ENCODE measurements at places on chromosomes 2 and 18.

DNA sequence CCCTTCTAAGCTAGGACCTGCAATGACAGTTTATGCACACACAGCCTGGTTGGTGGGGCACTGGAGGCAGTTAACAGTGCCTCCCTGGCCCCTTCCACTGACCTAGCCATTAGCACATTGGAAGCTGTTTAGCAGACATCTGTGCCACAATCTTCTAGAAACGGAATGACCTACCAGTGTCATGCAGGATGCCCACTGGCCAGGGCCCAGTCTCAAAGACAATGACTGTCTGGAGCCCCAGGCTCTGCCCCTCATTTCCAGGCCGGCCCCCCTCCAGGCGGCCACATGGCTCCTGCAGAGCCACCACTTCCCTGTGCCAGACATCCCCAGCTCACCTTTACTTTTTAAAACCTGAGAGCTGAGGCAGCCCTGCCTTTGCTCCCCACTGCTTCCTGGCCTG lies 123.5 kb upstream of the CAPN13 start:
- no peak overlapping the region for H3K27ac ChIP-seq
- no peaks in the 10 kb centered on the region for H3K27me3 ChIP-seq
- no peaks in the 10 kb centered on the region for H3K36me3 ChIP-seq
- no peaks in the 10 kb centered on the region for H3K4me1 ChIP-seq
- no peak overlapping the region for H3K4me3 ChIP-seq

DNA sequence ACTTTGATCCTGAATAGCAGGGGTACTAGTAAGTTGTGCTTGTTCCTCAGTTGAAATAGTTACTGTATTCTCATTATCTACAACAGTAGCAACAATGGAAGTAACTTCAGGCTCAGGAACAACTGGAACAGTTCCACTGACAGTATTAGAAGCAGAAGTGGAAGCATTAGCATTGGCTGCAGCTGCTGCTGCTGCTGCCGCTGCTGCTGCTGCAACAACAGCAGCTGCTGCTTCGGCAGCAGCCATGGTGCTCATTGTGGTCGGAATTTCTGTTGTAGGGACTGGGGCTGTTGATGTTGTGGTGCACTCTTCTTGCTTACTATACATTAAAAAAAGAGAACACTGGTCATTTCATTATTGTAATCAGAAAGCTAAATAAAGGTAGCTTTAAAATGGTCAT lies 40.8 kb downstream of the PRPF40A start:
- no peaks in the 10 kb centered on the region for H3K4me1 ChIP-seq
- DNase-seq, result no peak
- no peaks in the 10 kb centered on the region for H3K27me3 ChIP-seq

GRCh38 chr2:231785822-231786176 lies 446 bp upstream of the COPS7B start:
- DNase-seq, result no peak
- H3K36me3 ChIP-seq, result peaks cover 4% of the 10 kb centered on the region
- peak overlapping the region; percentile 86 for H3K27ac ChIP-seq
- peaks cover 9% of the 10 kb centered on the region for H3K4me1 ChIP-seq
- H3K4me3 ChIP-seq, result peak overlapping the region; percentile 29

- no peak overlapping the region for H3K27ac ChIP-seq
- no peaks in the 10 kb centered on the region for H3K36me3 ChIP-seq
- no peak for DNase-seq
- H3K4me1 ChIP-seq, result no peaks in the 10 kb centered on the region
- no peak overlapping the region for H3K4me3 ChIP-seq
Measured at GRCh38 chr2:10489842-10490555, 41.9 kb upstream of the ODC1 start.

- no peaks in the 10 kb centered on the region for H3K27me3 ChIP-seq
- H3K27ac ChIP-seq, result no peak overlapping the region
- H3K36me3 ChIP-seq, result no peaks in the 10 kb centered on the region
- DNase-seq, result no peak
- H3K4me1 ChIP-seq, result no peaks in the 10 kb centered on the region
- no peak overlapping the region for H3K4me3 ChIP-seq
Measured at GRCh38 chr18:4119127-4119648, 335.9 kb downstream of the DLGAP1 start.

DNA sequence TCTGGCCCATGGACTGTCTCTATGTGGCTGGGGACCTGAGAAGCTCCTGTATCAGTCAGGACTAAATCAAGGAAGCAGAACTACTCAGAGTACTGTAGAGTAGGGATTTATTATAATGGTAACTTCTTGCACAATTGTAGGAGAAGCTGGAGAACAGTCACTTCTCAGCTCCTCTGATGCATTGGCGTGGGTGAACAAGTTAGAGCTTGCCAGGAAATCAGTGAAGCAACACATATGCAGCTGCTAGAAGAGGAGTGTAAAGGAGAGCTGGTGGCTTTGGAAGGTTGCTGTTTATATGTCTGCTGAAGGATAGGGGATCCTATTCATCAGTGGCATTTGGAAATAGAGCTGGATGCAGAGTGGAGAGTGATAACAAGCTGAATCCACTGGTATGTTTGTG lies 215.5 kb upstream of the CWC22 start:
- no peaks in the 10 kb centered on the region for H3K4me1 ChIP-seq
- DNase-seq, result no peak
- no peak overlapping the region for H3K27ac ChIP-seq
- no peaks in the 10 kb centered on the region for H3K36me3 ChIP-seq

GRCh38 chr2:145851730-145852129 lies 1331.8 kb upstream of the ZEB2 start:
- H3K4me3 ChIP-seq, result no peak overlapping the region
- H3K4me1 ChIP-seq, result peaks cover 2% of the 10 kb centered on the region
- no peak overlapping the region for H3K27ac ChIP-seq
- peak; percentile 26 for DNase-seq
- H3K27me3 ChIP-seq, result no peaks in the 10 kb centered on the region

- H3K27ac ChIP-seq, result no peak overlapping the region
- DNase-seq, result no peak
- peaks cover 4% of the 10 kb centered on the region for H3K4me1 ChIP-seq
- no peak overlapping the region for H3K4me3 ChIP-seq
- no peaks in the 10 kb centered on the region for H3K27me3 ChIP-seq
- H3K36me3 ChIP-seq, result no peaks in the 10 kb centered on the region
Measured at GRCh38 chr18:59520562-59521355, 161.7 kb upstream of the LMAN1 start.

GRCh38 chr18:21949326-21950015 lies 208.9 kb downstream of the MIB1 start:
- no peak overlapping the region for H3K27ac ChIP-seq
- no peak for DNase-seq
- H3K4me1 ChIP-seq, result no peaks in the 10 kb centered on the region

GRCh38 chr18:22223254-22223964 lies 54.0 kb downstream of the GATA6 start:
- no peak overlapping the region for H3K27ac ChIP-seq
- H3K36me3 ChIP-seq, result no peaks in the 10 kb centered on the region
- no peak overlapping the region for H3K4me3 ChIP-seq
- H3K27me3 ChIP-seq, result no peaks in the 10 kb centered on the region

DNA sequence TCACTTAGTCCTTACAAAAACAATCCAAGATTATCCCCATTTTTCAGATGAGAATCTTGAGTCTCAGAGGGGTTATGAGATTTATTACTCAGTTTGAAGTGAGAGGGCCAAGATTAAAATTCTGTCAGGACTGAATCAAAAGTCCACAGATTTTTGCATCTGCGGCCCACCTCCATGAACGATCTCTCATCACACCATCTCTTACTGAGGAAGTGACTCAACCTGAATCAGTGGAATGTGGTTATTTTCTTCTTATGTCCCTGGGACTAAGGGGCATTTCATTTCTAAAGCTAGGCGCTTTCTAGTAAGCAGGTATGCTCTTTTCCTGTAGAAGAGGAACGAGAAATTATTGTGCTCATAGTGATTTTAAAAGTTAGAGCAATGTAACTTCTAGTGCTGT lies 360.3 kb upstream of the SPHKAP start:
- peaks cover 10% of the 10 kb centered on the region for H3K4me1 ChIP-seq
- no peaks in the 10 kb centered on the region for H3K36me3 ChIP-seq
- no peaks in the 10 kb centered on the region for H3K27me3 ChIP-seq
- no peak for DNase-seq

DNA sequence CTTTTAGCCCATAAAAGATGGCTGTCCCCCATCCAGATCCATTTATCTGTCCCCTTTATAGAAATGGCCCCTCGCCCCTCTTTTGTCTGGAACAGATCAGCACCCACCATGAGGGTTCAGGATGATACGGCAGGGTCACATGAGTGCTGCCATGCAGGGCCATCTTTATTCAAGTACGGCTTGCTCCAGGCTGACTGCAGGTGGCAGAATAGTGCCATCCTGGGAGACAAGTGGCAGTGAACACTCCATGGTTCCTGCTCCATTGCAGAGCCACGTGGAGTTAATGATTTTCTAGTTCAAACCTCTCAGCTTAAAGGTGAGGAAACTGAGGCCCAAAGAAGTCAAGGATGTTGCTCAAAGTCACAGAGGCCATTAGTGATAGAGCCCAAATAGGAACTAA lies 180.6 kb downstream of the CLIP4 start:
- H3K4me1 ChIP-seq, result no peaks in the 10 kb centered on the region
- no peak overlapping the region for H3K27ac ChIP-seq
- no peak overlapping the region for H3K4me3 ChIP-seq
- no peak for DNase-seq
- H3K36me3 ChIP-seq, result no peaks in the 10 kb centered on the region

DNA sequence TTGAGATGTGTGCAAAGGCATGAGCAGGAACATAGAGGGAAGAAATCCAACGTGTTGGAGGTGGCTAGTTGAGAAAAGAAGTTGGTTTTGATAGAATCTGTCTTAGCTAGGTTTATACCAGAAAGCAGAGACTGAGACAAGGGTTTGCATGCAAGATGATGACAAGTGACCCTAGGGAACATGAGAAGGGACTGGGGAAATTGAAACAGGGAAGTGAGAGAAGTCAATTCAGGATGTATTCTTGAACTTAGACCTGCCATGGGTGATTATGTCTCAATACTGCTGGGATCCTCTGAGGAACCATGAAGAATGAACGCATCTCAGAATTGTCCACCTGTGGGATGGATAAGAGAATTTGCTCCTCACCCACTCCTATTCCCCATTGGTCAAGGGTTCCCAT lies 20.5 kb downstream of the IL36A start:
- H3K4me3 ChIP-seq, result no peak overlapping the region
- no peak overlapping the region for H3K27ac ChIP-seq
- H3K4me1 ChIP-seq, result no peaks in the 10 kb centered on the region
- H3K36me3 ChIP-seq, result no peaks in the 10 kb centered on the region

DNA sequence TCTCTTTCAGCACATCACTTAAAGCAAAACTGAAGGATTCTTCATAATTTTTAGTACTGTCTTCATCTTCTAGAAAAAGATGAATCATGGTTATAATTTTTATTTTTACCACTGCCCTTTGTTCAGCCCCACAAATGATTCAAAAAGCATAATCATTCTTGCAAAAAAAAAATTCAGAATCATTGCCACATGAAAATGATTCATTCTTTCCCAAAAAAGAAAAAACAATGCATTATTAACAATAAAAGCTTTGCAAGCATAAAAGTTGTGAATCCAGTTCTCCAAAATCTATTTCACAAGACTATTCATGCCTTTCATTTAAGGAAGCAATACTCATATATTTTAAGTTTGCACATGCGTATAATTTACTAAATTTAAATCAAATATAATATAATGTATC lies 204.8 kb downstream of the RBM43 start:
- no peaks in the 10 kb centered on the region for H3K27me3 ChIP-seq
- no peak overlapping the region for H3K4me3 ChIP-seq
- no peaks in the 10 kb centered on the region for H3K4me1 ChIP-seq
- no peaks in the 10 kb centered on the region for H3K36me3 ChIP-seq
- no peak overlapping the region for H3K27ac ChIP-seq

DNA sequence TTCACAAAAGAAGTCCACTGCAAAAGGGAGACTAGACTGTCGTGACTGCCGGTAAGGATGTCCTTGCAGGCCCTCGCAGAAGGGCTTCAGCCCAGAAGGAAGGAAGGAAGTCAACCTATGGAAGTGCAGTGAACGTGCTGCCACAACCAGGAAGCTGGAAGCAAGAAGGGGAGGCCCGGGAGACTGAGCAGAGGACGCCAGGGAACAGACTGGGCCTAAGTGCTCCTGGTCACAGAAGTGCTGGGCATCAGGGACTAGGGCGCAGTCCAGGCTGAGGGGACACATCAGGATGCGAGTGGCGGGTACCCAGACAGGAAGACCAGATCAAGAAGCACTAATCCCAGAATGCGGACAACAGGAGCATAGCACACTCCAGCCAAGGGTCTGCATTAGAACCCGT lies 78.8 kb downstream of the PIEZO2 start:
- H3K4me1 ChIP-seq, result no peaks in the 10 kb centered on the region
- DNase-seq, result no peak
- no peak overlapping the region for H3K27ac ChIP-seq
- no peaks in the 10 kb centered on the region for H3K36me3 ChIP-seq

DNA sequence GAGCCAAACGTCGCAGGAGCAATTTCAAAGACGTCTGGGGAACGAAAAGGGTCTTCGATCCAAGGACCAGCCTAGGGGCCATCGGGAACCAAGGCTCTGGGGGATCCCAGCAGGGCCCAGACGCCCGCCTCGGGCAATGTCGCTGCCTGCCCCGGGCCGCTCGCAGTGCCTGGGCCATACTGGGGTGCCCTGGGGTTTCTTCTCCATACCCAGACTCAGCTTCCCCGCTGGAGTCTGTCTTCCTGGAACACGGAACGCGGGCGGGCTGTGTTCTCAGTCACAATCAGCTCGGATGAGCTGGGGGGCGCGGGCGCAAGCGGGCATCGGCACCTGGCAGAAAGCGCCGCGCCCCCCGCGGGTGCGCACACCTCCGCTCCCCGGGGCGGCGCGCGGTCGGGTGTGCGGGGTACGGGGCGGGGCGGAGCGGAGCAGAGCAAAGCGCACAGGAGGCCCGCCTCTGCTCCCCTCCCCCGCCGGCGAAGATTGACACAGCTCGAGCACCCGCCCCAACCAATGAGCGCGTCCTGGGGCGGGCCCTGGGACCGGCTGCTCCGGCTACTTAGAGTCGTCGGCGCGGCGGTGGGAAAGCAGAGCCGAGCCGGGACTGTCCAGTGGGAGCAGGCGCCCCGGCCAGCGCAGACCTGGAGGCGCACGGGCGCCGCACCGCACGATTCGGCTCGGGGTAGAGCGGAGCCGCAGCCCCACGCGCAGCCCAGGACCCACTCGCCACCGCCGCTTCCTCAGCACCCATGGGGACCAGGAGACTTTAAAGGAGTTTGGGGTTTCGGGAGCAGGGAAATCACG lies at the start of gene LRATD1:
LRATD1 (plus strand) TSS at position 585 of the 804 bp plus-strand sequence. CDS start 1,263 bp downstream, outside the sequence.
- peak within 1 kb of the TSS; percentile 79 for H3K4me3 ChIP-seq
- H3K36me3 ChIP-seq, result no peaks in the 10 kb centered on the region
- peaks cover 21% of the 10 kb centered on the region for H3K4me1 ChIP-seq
- peaks cover 13% of the 10 kb centered on the region for H3K27me3 ChIP-seq
- H3K27ac ChIP-seq, result no peak within 1 kb of the TSS

- H3K36me3 ChIP-seq, result no peaks in the 10 kb centered on the region
- H3K4me1 ChIP-seq, result peaks cover 3% of the 10 kb centered on the region
- H3K4me3 ChIP-seq, result no peak overlapping the region
- H3K27me3 ChIP-seq, result no peaks in the 10 kb centered on the region
- no peak overlapping the region for H3K27ac ChIP-seq
- no peak for DNase-seq
Measured at GRCh38 chr18:21069468-21069867, 42.1 kb downstream of the ROCK1 start.

Data from trophoblast cell (in vitro differentiated cells and primary cell).